ENCODE measurements at places on chromosomes 2 and 18. TPM values are rescaled to one million over a fixed set of nuclear protein-coding genes. Genes with fewer than 3 reads are reported as not detected.

DNA sequence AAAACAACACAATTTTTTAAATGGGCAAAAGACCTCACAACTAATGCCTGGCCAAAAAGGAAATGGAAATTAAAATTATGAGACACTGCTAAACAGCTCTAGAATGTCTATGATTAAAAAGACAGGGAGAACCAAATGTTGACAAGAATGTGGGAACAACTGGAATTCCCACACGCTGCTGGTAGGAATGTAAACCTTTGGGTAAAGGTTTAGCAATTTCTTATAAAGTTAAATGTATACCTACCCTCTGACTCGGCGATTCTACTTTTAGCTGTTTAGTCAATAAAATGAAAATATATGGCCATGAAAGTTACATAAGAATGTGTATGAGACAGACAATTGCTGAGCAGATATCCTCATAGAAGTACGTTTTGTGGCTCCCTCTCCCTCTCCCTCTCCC, 60.9 kb downstream of the ATF2 start:
- DNase-seq: no peak

- DNase-seq: no peak
These were observed 10.2 kb downstream of the IL1F10 start for GRCh38 chr2:113077921-113078320.

DNA sequence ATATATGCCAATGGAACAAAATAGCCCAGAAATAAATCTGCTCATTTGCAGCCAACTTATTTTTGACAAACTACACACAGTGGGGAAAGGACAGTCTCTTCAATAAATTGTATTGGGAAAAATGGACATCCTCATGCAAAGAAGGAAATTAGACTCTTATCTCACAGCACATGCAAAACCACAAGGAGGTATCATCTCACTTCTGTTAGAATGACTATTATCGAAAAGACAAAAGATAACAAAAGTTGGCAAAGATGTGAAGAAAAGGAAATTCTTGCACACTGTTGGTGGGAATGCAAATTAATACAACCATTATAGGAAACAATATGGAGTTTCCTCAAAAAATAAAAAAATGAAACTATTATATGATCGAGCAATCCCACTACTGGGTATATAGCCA, 16.3 kb upstream of the WDR75 start:
- no peak for DNase-seq

GRCh38 chr18:79495591-79496071, 99.9 kb downstream of the NFATC1 start:
- DNase-seq: no peak

DNA sequence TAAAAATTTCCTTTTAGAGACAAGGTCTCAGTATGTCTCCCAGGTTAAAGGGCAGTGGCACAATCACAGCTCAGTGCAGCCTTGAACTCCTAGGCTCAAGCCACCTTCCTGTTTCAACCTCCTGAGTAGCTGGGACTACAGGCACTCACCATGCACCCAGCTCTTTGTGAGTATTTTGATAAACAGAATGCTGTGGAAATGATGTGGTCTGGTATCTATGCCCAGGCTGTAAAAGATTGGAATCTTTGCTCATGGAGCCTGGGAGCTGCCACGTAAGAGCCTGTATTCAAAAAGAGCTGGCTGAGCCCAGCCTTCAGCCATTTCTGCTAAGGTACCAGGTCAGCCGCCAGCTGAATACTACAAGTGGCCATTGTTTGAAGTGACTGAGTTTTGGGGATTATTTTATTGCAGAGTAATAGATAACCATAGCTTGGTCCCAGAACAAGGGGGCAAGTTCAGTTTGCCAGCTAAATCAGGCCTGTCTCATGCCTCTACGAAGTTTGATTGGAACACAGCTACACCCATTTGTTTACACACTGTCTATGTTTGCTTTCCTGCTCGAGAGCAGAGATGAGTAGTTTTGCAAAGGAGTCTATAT, 21.3 kb upstream of the ARL5A start:
- no peak for DNase-seq

- DNase-seq: no peak
These were observed 136.2 kb downstream of the SP100 start for GRCh38 chr2:230552181-230552580.

GRCh38 chr2:199762963-199763362, 88.0 kb downstream of the FTCDNL1 start:
- DNase-seq: no peak

HTR2B gene
- 0.09 TPM for total RNA-seq

MC4R gene
- not detected for total RNA-seq

LINC00305 gene
- total RNA-seq: not detected

SNORC gene
- total RNA-seq: 2.7 TPM

ALKAL2 gene
- not detected for total RNA-seq

Data from liver (tissue), 10 donors.